ENCODE measurements at places on chromosomes 6 and 20. TPM values are rescaled to one million over a fixed set of nuclear protein-coding genes. Genes with fewer than 3 reads are reported as not detected.
A peak's percentile ranks its signal among the peaks of the same experiment; 100 is the strongest.

Gene OR12D3
- not detected for total RNA-seq

DNA sequence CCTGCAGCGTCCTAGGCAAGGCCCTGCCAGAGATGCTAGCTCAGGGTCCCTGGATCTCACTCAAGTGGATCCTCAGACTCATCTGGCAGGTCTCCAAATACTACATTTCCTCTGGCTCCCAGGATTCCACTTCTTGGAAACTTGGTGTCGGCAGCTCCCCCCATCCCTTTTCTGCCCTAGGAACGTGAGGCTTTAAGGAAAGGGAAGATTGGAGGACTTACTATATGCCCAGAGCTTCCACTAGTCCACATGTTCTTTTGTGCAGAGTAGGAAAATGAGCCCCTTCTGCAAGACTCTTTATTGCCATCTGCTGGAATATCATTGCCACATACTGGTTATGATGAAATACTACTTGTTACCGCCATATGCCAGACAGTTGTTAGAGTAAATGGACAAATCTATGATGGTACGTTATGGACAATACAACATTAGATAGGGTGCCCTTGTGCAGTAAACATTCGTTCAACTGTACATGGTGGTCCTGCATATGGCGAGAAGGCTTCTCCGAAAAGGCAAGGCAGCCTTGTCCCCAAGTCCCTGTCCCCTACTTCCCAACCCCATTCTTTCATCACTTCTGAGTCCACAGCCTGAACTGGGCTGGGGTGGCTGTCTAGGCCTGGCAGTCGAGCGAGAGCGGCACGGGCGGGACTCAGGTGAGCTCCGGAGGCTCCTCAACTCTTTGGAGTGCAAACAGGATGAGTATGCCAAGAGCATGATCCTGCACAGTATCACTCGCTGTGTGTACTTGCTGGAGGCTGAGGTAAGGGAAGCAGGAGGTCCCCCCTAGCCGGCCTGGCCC lies 780 bp downstream of the ARMC12 start:
- no peaks in the 10 kb centered on the region for H3K36me3 ChIP-seq
- H3K4me1 ChIP-seq: peaks cover 26% of the 10 kb centered on the region
- H3K27me3 ChIP-seq: no peaks in the 10 kb centered on the region
- peak overlapping the region; percentile 44 for H3K27ac ChIP-seq
- DNase-seq: no peak

DNA sequence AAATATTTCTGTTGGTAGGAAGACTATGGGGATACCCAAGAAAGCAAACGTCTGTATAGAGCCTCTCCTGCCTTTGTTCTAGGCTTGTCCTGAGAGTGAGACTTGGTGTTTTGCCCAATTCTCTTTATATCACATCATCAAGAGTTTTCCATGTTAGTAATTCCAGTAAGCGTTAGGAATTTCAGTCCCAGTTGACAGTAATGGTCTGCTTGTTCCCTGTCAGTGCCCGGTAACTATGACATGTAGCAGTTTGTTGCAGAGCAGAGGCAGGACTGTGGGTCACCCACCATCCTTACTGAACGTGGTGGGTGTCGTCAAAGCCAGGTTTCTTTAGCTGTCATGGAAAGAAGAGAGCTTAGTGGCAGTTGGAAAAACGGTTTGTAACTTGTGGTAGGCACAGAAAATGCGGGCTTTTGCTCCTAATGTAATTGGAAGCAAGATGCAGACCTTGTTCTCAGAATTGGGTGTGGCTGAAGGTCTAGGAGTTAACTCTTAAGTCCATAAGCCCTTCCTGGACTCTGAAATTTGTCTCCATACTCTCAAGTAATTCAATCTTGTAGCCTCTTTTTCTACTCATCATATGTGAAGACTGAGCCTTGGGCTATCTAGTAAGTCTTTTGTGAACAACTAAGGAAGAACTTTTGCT lies 188.8 kb downstream of the TMEM242 start:
- peaks cover 11% of the 10 kb centered on the region for H3K4me1 ChIP-seq
- no peaks in the 10 kb centered on the region for H3K27me3 ChIP-seq
- H3K27ac ChIP-seq: no peak overlapping the region
- H3K4me3 ChIP-seq: no peak overlapping the region
- DNase-seq: no peak

DNA sequence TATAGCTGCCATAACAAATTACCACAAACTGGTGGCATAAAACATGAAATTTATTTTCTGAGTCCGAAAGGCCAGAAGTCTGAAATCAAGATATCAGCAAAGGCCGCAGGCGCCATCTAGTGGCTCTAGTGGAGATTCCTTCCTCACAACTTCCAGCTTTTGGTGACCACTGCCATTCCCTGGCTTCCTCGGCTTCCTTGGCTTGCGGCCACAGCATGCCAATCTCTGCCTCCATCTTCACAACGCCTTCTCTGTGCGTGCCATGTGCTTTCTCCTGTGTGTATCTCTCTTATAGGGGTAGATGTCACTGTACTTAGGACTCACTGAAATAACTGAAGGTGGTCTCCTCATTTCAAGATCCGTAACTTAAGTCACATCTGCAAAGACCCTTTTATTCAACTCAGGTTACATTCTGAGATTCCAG lies 5.4 kb upstream of the PLAGL1 start:
- no peak overlapping the region for H3K4me3 ChIP-seq
- no peak overlapping the region for H3K27ac ChIP-seq
- DNase-seq: peak; percentile 32
- H3K36me3 ChIP-seq: peaks cover 7% of the 10 kb centered on the region
